ENCODE measurements at places on chromosomes 6 and 20.

- DNase-seq: peak; percentile 45
Measured at GRCh38 chr6:75285283-75285639, 669 bp upstream of the TMEM30A start.

DNA sequence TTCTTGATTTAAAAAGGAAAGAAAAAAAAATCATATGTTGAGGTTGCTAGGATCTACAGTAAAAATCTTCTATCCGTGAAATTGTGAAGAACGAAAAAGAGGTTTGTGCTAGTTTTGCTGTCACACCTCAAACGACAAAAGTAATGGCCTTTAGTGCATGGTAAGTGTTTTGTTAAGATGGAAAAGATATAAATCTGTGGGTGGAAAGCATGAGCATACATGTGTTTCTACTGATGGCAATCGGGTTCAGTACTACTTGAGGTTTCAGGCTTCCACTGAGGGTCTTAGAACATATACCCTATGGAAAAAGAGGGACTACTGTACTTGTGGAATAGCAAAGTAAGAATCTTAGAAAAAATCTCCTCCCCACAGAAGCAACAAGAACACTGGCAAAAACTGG, 58.0 kb downstream of the AHI1 start:
- no peak for DNase-seq

DNA sequence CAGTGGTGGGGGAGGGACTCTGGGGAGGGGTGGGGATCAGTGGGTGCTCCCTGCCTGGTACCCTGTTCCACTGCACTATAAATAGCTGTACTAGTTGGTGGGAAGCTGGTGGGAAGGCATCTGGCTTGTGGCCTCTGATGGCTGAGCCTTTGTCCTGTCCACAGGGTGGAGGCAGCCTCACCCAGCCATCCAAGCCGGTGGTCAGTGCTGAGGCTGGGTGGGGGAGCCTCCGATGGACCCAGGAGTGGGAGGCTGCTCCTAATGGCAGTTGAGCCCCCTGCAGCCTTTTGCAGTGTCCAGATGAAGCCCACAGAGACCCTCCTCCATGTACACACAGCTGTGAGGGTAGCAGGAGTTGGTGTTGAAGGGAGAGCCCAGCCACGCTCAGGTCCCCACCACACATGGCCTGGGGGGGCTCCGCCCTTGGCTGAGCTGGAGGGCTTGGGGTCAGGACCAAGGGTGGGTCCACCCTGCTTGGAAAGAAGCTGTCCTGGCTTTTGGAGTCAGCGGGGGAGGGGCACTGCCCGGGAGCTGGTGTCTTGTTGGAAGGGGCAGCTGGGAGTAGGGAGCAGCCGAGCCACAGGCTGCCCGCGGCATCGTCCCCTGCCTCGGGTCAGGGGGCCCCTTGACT, 2.5 kb downstream of the PPDPF start:
- DNase-seq: no peak

- no peak for DNase-seq
Measured at GRCh38 chr6:3079682-3080081, 11.4 kb downstream of the RIPK1 start.

GRCh38 chr20:44309763-44310663, 989 bp downstream of the FITM2 start:
- DNase-seq: no peak

DNA sequence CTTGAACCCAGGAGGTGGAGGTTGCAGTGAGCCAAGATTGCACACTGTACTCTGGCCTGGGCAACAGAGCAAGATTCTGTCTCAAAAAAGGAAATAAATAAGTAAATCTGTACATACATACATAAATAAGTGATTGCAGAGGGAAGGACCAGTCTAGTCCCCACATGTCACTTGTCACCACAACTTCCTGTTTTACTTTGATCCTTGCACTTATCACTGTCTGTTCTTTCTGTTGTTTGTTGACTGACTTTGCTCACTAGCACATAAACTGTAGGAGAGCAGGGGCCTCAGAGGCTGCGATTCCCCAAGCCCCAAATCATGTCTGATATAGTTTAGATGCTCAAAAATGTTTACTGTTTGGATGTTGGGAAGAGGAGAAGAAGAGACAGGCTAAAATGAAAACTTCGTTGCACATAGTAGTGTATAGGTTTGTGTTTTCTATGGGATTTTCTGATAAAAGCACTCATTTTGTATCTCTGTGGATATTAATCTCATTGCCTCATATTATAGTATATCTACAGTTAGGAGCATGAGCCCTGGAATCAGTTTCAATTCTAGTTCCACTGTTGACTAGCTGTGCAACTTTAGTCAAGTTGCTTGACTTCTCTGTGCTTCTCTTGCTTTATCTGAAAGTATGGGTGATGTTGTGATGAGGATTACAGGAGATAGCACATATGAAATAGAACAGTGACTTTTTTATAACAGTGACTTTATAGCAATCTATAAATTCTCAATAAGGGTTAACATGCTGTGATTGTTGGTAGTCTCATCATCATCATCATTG, 165.0 kb downstream of the TBC1D7 start:
- DNase-seq: no peak

GRCh38 chr20:57667924-57668782, 41.7 kb downstream of the PMEPA1 start:
- DNase-seq: no peak

DNA sequence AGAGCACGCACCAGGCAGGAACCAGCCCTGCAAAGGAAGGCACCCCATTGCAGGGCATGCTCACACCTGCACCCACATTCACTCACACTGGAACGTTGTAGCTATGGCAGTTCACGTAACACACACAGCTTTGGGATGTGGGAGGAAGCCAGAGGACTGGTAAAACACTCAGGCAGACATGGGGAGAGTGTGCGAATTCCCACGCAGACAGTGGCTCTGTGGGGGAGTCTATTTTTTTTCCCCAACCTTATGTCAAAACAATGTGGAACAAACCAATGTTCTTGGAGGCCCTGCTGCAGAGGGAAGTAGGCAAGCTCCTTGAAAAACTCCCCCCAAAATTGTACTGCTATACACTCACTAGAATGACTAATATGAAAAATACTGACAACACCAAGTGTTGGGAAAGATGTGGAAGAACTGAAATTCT, 91.0 kb downstream of the PPP1R14C start:
- no peak for DNase-seq

GRCh38 chr20:56988446-56988845, 278.0 kb downstream of the BMP7 start:
- no peak for DNase-seq

DNA sequence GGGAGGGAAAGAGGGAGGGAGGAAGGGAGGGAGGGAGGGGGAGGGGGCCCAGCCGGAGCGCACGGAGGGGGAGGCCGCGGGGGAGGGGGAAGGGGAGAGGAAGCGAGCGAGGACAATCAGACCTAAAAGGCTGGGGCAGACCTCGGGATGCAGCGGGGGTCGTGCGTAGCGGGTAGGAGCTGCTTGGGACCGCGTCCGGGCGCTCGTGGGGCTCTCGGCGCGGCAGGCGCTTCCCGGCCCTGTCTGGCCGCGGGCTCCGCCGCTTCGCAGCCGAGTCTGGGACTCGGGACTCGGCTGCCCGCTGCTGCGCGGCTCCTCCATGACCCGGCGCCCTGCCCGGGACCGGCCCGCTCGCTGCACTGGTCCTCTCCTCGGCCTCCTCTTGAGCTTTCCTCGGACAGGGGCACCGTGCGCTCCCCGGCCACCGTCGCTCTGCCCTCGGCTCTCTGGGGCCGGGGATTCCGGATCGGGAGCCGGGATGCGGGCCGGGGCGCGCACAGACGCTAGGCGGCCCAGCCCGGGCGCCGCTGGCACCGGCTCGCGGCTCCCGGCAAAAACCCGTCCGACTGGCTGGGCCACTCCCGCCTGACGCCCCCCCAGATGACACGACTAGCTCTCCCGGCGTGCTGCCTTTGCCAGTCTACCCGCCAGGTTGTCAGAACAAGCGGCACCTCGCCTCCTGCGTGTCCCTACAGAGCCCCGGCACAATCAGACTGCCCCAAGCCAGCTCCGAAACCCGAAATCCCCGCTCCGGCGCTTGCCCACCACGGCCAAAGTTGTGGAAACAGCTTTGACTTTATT, 2.2 kb downstream of the TFAP2A start:
- DNase-seq: no peak

DNA sequence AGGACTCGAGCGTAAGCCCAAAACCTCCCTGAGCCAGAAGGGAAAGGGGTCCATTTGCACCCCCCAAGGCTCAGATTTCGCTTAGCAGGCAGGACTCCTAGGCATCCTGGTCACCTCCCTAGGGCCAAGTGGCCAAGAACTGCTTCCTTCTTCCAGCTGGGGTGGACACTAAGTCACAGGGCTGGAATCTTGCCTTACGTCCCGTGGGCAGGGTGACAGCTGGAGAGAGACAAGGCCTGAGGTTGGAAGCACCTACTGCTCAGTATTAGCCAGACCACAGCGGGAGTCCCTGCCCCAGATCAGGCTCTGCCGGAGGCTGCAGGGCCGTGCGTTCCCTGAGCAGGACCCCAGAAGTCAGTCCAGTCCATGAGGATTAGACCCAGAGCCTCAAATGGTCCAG, 19.7 kb downstream of the LAMA5 start:
- DNase-seq: no peak

GRCh38 chr6:135196739-135197510, 15.8 kb downstream of the MYB start:
- DNase-seq: no peak

GRCh38 chr20:31508517-31509244, 5.6 kb upstream of the HM13 start:
- DNase-seq: no peak

DNA sequence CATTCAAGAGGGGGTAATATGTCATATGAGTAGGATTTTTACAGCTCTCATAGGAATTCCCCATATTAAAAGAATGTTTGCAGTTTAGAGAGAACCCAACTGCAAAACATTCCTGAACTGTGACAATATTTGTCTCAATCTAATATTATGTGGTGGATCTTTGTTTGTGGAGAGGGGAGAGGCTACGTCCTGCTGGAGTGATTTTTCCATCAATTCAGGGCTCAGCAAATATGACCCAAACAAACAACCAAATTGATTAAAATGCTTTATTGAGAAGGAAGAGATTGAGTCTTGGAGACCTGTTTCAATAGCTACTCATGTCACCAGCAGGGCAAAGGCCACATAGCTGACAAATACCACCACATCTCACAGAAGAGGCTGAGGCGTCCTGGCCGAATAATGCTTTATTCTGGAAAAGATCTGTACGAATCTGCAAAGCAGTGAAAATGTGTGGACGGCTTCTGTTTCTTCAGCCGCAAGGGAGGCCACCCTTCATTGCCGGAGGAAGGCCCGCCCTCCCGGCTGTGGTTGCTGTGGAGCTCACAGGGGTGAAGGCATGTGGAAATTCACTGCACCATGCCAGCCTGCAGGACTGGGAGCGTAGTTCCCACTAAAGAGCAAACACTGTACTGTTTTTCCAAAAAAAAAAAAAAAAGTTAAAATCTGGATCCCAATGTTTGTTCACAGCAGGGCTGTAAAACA, 89.7 kb upstream of the QKI start:
- DNase-seq: no peak

DNA sequence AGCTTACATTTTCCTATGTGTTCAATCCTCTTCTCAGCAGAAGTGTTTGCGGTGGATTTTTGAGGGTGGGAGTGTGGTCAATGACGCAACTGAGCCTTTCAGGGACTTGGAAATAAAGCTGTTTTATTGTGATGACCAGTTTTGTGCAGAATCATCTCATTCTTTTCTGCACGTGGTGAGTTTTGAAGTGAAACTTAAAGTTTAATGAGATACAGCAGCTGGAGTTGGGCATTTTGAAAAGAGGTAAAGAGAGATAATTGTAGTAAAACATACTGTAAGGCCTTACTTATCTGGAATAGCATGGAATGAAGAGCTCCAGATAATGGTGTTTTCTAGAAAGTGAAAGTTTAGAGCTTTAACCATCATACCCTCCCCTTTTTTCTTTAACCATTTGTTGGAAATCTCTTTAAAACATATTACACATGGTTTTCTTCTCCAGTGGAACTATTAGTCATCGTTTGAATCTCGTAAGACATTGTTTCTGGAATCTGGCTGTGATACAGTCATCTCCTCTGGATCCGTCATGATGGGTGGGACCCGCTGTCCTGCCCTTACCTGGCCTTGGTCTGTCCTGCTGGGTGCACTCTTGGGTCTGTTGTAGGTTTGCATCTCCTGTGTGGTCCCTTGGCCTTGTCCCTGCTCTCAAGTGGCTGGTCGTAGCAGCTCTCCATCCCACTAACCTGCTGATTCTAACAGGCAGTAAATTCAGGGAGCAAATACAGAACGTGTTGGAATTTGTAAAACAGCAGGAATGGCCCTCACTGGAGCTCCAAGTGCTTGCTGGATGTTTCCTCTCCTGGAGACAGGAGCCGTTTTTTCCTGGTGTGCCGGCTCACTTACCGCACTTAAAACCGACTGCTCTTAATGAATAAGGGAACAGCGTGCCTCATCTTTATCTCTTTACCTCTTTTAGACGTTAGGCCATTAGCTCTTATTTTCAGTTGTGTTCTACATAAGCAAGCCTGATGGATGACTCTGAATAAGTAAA, 29.8 kb downstream of the UST start:
- DNase-seq: no peak

DNA sequence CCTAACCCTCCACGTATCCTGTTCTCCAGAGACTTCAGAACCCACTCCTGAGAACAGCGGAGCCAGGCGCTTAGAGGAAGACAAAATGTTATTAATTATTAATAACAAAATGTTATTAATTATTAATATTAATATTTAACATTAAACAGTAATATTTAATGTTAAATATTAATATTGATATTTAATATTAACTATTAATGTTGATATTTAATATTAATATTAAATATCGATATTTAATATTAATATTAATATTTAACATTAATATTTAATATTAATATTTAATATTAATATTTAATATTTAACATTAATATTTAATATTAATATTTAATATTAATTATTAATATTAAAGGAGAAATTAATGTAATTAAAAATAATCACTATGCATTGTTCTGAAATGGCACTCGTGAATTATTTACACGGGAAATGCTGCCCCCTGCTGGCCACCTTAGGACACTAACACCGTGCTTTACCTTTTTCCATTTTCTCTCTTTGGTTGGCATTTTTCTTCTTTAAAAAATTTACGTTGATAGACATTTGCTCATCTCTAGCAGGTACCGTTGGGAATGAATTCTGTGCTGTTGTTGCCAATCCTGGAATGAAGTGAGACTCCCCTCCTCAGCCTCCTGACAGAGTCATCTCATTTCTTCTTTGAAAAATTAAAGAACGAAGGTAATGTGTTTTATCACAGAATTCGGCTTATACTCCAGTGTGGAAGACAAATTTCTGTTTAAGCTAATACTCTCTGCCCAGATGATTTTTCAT, 7.5 kb upstream of the GGTLC1 start:
- peak; percentile 52 for DNase-seq

- DNase-seq: no peak
Measured at GRCh38 chr6:166684170-166684569, 57.1 kb upstream of the RPS6KA2 start.

DNA sequence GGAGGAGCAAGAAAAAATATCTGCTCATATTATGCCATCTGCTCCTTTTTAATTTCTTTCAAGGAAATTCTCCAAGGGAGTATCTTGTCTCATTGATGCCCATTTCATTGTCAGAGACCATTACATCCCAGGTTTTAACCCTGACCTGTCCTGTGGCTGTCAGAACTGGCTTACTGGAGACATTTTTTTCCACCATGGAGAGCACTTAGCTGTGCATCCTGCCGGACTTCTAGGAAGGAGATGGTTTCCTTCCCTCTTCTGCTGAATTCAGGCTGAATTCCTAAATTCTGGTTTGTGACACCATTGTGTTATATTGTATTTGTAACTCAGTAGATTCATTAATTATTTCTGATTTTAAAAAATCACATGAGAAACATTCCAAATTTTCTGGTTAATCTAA, 70.3 kb downstream of the NKAIN2 start:
- DNase-seq: no peak
